ENCODE measurements at places on chromosomes 4 and X. TPM values are rescaled to one million over a fixed set of nuclear protein-coding genes. Genes with fewer than 3 reads are reported as not detected.

The ZXDA gene
- 0.69 TPM for polyA plus RNA-seq

The SPP1 gene
- 29.4 TPM for polyA plus RNA-seq

The PABPC1L2A gene
- polyA plus RNA-seq: not detected

The SULT1B1 gene
- 99.9 TPM for polyA plus RNA-seq

The ZNF674 gene
- polyA plus RNA-seq: 1.3 TPM

The ASMT gene
- not detected for polyA plus RNA-seq

The TEX13B gene
- polyA plus RNA-seq: not detected

The MAOB gene
- polyA plus RNA-seq: 5.2 TPM

The COL4A5 gene
- 0.23 TPM for polyA plus RNA-seq

The KLKB1 gene
- polyA plus RNA-seq: 0.60 TPM

The AMER1 gene
- 1.2 TPM for polyA plus RNA-seq

The DOCK11 gene
- polyA plus RNA-seq: 3.2 TPM

The RIBC1 gene
- polyA plus RNA-seq: 0.60 TPM

The TASL gene
- polyA plus RNA-seq: 1.2 TPM

GRCh38 chr4:34373456-34373855 is 1870.9 kb downstream of the ARAP2 start:
- no peak for DNase-seq

DNA sequence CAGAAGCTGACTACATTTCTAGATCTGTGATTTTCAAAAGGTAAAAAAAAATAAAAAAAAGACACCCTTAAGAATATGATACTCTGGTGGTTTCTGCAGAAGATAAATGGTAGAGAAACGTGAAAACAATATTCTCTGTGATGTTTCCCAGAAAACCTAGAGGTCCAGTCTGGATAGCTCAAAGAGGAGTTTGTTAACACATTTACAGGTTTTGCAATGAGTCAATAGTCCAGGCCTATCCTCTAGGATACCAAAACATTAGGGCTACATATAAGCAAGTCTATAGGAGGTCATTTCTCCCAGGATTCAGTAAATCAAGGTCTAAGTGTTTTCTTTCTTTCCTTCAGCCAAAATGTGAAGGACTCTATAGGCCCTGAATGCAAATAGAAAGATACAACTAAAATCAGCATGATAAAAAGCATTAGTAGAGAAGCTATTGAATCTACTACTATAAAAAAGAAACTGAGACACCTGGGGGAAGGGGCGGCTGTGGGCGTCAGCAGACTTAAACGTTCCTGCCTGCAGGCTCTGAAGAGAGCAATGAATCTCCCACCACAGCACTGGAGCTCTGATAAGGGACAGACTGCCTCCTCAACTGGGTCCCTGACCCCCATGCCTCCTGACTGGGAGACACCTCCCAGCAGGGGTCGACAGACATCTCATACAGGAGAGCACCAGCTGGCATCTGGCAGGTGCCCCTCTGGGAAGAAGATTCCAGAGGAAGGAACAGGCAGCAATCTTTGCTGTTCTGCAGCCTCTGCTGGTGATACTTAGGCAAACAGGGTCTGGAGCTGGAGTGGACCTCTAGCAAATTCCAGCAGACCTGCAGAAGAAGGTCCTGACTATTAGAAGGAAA is 33.7 kb upstream of the SPP1 start:
- DNase-seq: no peak

GRCh38 chr4:159174645-159175084 is 71.8 kb downstream of the RAPGEF2 start:
- no peak for DNase-seq

DNA sequence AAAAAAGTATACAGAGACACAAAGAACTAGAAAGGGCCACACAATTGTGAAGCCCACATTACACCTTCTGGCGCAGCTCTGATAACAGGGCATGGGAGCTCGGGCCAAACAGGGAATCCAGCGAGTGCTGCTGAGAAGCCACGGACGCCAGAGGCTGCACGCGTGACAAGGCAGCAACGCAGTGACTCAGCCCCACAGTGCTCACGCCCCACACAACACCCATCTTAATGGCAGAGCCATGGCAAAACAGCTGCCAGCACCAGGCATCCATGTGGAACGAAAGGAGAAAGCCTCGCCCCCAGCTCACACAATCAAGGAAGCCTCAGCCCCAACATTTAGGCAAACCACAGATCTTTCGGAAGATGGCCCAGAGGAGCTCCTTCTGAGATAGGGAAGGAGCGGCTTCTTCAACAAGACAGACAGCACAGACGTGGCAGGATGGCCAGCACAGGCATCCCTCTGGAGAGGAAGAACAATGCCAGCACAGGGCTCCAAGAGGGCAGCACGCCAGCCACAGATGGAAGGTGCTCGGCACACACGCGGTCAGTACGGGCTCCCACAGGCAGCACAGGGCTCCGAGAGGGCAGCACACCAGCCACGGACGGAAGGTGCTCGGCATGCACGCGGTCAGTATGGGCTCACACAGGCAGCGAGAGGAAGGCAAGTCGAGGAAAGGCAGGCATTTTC is 33.1 kb downstream of the GAK start:
- no peak for DNase-seq

- no peak for DNase-seq
Observed at GRCh38 chrX:53362449-53362848, 60.0 kb downstream of the SMC1A start.

- DNase-seq: no peak
Observed at GRCh38 chrX:47578692-47579091, 3.5 kb upstream of the TIMP1 start.

DNA sequence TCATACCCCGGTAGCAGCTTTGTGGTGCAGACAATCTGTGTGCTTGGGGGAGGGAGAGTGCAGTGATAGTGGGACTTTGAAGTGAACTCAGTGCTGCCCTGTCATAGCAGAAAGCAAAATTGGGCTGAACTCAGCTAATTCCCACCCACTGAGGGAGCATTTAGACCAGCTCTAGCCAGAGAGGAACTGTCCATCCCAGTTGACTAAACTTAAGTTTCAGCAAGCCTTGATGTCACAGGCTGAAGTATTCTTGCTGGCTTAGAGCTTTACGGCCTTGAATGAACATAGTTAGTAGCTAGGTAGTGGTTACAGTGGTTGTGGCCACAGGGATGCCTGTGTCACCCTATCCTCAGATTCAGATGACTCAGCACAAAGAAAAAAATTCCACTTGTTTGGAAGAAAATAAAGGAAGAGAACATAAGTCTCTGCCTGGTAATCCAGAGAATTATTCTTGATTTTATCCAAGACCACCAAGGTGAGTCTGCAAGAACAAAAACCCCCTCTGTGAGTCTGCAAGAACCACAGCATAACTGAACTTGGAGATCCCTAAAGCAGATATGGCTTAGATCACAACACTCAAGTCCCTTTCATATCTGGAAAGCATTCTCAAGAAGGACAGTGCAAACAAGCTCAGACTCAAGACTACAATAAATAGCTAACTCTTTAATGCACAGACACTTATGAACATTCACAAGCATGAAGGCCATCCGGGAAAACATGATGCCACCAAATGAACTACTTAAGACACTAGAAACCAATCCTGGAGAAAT is 39.4 kb downstream of the ADH7 start:
- no peak for DNase-seq

- no peak for DNase-seq
Observed at GRCh38 chrX:40227125-40227524, 129.4 kb upstream of the BCOR start.

GRCh38 chrX:18964026-18964425 is 19.9 kb downstream of the PHKA2 start:
- no peak for DNase-seq

DNA sequence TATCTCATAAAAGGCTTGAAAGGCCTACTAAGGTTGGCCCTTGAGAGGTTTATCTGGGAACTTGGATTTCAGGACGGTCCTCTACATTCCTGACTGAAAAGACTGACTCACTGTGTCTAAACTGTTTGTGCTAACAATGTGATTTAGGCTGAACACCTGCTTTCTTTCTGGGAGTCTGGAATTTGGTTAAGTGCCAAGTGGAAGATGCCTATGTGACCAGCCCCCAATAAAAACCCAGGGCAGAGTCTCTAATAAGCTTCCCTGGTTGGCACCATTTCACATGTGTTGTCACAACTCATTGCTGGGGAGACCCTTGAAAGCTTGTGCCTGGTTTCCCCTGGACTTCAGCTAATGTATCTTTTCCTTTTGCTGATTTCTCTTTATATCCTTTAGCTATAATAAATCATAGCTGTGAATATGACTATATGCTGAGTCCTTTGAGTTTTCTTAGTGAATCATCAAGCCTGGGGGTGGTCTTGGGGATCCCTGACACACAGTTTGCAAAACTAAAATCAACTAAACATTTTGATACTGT is 55.1 kb downstream of the GPR82 start:
- DNase-seq: no peak

- no peak for DNase-seq
Observed at GRCh38 chr4:45647823-45648222, 476.0 kb downstream of the GABRG1 start.

GRCh38 chr4:107806196-107806595 is 18.5 kb upstream of the SGMS2 start:
- no peak for DNase-seq

- peak; percentile 71 for DNase-seq
Observed at GRCh38 chr4:54657551-54658251, at the start of gene KIT. Gene KIT, plus strand, starts transcription at chr4:54657957. Its CDS starts 58 bp downstream, at chr4:54658015.

DNA sequence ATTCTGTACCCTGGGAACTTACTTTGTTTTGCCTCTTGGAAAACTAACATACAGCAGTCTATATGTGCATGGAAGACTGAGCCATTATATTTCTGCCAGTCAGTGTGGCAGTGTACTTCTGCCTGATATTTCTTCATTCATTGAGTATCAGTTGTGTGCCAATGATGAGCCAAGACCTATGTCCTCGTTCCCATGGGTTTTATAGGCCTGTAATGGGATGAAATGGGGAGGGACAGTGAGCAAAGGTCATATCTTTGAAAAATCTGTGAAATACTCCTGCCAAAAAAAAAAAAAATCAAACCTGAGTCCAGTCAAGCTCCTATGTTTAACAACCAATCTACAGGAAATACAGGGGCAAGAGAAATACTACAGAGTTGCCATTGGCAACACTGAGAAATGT is 9.1 kb downstream of the NSD2 start:
- DNase-seq: no peak

- DNase-seq: peak; percentile 91
Observed at GRCh38 chrX:1453951-1454785, 1.5 kb upstream of the ASMTL start.

- peak; percentile 57 for DNase-seq
Observed at GRCh38 chrX:261167-261918, 19.8 kb upstream of the PLCXD1 start.

DNA sequence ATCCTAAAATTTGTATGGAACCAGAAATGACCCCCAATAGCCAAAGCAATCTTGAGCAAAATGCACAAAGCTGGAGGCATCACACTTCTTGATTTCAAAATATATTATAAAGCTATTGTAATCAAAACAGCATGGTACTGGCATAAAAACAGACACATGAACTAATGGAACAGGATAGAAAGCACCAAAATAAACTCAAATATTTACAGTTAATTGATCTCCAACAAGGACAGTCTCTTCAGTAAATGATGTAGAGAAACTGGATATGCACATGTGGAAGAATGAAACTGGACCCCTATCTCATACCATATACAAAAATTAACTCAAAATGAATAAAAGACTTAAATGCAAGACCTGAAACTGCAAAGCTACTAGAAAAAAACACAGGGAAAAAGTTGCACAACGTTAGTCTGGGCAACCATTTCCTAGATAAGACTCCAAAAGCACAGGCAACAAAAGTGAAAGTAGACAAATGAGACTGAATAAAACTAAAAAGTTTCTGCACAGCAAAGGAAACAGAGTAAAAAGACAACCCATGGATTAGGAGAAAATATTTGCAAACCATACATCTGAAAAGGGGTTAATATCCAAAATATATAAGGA is 64.9 kb downstream of the CD99L2 start:
- DNase-seq: no peak

DNA sequence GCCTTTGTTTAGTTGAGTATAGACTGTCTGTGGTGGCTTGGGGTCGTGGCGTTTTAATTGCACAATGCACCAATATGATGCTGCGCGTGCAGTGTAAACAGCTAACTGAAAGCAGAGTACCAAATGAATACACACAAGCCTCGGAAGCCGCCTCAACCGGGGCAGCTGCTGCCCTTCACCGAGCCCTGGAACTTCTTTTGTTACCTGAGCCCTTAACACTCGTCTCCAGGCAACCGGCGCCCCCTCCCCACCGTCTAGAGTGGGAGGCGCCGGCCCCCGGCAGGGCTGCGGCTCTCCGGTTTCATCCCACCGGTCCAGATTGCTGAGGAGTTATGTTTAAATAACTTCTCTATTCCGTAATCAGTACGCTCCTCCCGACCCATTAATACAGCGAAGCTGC is 173.2 kb upstream of the TBL1X start:
- no peak for DNase-seq

- no peak for DNase-seq
Observed at GRCh38 chr4:184732126-184732525, 1.8 kb downstream of the CENPU start.

DNA sequence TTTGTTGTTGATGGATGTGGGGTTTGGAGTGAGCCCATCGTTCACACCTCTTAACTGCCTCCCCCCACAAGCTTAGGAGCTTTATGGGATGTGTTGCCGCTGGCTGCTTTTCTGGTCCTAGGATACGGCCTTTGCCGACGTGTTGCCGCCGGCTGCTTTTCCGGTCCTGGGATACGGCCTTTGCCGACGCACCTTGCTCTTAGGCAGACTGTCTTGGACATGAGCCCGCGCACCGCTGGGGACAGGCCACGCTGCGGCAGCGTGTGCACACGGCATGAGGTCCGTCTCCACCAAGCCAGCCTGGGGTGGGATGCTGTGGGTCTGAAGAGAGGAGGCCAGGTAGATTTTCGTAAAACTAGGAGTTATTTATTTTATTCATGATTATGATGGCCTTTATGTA is 14.2 kb downstream of the RGS12 start:
- peak; percentile 50 for DNase-seq

- DNase-seq: peak; percentile 55
Observed at GRCh38 chr4:1376841-1377605, 29.2 kb downstream of the NKX1-1 start.

Data from sigmoid colon (tissue), 7 donors.